ENCODE measurements at places on chromosomes 6 and 20.
A peak's percentile ranks its signal among the peaks of the same experiment; 100 is the strongest.

DNA sequence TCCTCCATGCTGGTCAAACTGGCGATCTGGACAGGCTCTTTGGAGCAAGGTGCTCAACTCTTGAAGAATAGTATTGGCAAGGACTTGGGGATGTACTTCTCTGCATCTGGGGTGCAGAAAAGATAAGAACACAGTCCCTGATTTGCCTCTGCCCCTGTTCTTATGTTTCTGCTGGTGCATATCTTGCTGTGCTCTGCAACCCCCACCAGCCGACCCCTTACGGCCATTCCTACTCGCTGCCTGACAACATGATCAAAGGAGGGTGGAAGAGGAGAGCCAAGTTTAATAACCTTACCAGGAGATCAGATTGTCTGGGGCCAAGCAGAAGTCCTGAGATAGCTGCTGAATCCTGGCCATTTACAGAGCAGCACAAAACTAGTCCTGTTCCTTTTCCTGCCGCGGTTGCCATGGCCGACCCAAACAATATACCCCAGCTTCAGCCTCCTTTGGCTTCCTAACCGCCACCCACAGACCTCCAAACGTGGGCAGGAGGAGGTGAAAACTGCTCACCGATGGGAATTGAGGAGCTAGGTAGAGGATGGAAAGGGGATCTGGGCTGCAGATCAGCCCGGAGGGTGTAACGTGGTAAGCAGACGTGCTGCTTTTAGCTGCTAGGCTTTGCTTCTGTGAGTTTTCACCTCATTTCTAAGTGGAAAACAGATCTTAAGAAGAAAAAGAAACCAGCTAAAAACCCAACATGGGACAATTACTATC lies 60.9 kb downstream of the ATXN1 start:
- H3K4me3 ChIP-seq = peak overlapping the region; percentile 54
- no peaks in the 10 kb centered on the region for H3K36me3 ChIP-seq
- peak overlapping the region; percentile 73 for H3K27ac ChIP-seq
- H3K27me3 ChIP-seq = no peaks in the 10 kb centered on the region

DNA sequence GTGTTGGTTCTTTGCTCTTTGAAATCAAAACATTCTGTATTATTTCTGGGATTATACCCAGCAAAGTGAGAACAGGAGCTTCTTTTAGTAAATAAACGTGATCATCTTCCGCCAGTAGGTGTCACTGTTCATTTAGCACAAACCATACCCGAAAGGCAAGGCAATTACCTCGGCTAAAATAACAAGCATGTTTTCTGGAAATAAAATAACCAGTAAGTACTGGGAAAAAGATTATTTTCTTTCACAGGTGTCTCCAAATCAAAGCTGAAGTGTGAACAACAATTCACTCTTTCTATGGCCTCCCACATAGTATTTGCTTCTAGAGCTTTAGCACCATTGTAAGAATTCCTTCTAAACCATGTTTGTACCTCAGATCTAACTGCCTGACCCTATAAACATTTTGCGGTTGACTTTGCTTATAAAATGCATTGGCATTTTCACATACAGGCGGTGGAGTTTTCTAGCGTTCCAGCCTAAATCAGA lies 144.6 kb upstream of the AGPAT4 start:
- DNase-seq = no peak
- no peak overlapping the region for H3K4me3 ChIP-seq
- H3K27ac ChIP-seq = no peak overlapping the region
- H3K4me1 ChIP-seq = no peaks in the 10 kb centered on the region
- no peaks in the 10 kb centered on the region for H3K36me3 ChIP-seq

DNA sequence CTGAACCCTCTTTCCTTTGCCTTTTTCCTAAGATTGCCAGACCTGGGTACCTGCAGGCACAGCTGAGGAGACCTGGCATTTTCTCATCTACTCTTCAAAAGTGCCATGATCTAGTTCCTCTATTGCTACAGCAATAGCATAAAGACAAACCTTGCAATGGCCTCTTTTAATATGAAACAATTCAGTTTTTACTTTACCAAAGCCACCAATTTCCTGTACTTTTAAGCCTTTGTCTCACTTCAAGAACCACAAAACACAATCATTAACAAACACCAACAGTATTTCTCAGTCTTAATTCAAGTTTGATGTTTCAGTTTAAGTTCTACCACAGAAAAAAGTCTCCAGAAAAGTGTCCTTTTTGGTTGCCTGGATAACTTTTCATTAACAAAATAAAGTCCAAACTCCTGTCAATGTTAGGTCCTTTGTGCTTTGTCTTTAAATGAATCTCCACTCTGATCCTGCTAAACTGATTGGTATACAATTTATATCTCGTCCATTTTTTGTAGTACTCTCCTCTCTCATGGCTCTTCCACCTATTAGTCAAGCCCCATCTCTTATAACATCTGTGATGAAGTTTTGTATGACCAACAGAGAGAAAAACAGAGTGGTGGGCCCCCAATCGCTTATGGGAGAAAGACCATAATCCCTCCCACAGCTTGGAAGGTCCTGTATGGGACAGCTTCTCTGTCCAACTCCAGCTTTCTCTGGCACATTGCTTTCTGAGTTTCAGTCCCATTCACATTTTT lies 50.5 kb upstream of the THEMIS start:
- H3K27ac ChIP-seq = peak overlapping the region; percentile 52
- DNase-seq = no peak
- peak overlapping the region; percentile 11 for H3K4me3 ChIP-seq
- H3K27me3 ChIP-seq = no peaks in the 10 kb centered on the region
- peaks cover 23% of the 10 kb centered on the region for H3K4me1 ChIP-seq

DNA sequence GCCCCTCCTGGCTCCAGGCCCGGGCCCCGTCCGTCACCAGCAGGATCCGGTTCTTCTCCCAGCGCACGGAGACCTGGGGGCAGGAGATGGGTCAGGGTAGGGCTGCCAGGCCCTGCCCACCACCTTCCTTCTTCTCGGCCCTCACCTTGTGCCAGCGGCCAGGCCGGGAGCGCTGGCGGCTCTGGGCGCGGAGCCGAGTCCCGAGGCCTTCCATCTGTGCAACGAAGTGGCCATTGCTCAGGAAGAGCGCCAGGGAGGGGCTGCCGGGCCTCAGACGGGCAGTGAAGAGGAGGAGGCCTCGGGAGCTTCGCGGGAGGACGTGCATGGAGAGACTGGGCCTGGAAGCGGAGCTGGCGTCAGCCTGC lies 7.9 kb downstream of the ADRM1 start:
- H3K4me3 ChIP-seq = no peak overlapping the region
- peaks cover 36% of the 10 kb centered on the region for H3K36me3 ChIP-seq
- H3K27ac ChIP-seq = no peak overlapping the region

DNA sequence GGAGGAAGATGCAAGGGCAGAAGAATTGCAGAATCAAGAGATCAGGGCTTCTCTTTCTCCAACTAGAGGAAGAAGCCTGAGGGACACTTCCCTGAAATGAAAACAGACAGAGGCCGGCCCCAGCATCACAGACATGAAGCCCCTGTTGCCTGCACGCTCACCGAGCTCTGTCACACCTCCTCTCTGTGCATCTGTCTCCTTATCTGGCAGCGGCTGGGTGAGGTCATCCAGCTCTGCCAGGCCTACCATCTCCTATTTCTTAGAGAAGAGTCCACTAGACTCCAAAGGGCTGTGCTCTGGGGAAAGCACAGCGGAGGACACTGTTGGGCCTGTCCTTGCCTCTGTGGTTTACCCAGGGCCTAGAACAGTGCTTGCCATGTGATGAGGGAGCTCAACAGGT lies 71.9 kb upstream of the MLN start:
- H3K36me3 ChIP-seq = no peaks in the 10 kb centered on the region
- H3K27me3 ChIP-seq = no peaks in the 10 kb centered on the region
- H3K4me1 ChIP-seq = no peaks in the 10 kb centered on the region
- no peak overlapping the region for H3K27ac ChIP-seq

DNA sequence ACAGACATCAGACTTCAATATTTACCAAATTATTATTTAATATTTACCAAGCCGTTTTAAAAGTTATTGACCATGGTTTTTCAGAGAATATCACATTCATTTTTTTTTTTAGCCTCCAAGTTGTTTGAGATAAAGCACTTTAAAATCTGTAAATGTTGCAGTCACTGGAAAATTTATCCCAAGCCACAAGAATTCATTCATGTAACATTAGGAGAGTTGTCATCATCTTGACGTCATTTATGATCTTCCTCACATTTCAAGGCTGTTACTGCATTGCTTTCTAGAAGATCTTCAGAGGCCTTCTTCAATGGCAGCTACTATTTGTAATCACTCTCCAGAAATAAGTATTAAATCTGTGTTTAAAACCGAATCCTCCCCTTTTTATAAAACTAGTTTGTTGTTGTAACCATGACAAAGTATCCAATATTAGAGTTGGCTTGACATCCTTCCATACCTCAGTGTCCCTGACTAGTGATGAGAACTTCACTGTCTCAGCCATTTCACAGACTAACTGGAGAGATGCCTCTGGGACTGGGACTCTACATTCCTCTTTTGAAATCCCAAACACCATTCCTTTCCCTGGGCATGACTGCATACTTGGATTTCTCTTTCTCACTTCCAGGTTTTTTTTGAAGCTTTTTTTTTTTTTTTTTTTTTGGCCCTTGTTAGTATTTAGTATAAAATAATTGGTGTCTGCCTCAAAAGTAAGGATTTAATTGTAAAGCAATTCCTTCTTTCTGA lies 100.1 kb downstream of the ZFAND3 start:
- H3K4me3 ChIP-seq = no peak overlapping the region
- no peaks in the 10 kb centered on the region for H3K36me3 ChIP-seq
- peaks cover 10% of the 10 kb centered on the region for H3K4me1 ChIP-seq
- no peak for DNase-seq

DNA sequence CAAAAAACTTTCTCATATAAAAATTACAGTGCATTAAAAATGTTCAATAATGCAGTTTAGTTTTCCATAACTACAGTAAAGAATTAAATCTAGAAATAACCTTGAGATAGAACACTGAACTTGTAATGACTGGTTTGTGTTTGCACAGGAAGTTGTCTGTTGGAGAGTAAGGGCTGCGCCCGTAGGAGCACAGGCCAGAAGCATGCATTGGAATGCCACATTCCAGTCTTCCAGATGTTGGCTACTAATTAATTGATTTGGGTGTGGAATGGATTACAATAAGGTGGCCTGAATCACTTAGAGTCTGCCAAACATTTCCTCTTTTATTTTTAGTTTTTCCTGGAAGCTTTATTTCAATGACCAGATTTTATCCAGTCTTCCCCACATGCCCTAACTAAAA lies 582.6 kb upstream of the MMS22L start:
- H3K4me3 ChIP-seq = no peak overlapping the region
- no peaks in the 10 kb centered on the region for H3K36me3 ChIP-seq
- no peaks in the 10 kb centered on the region for H3K27me3 ChIP-seq
- H3K27ac ChIP-seq = no peak overlapping the region
- no peaks in the 10 kb centered on the region for H3K4me1 ChIP-seq

DNA sequence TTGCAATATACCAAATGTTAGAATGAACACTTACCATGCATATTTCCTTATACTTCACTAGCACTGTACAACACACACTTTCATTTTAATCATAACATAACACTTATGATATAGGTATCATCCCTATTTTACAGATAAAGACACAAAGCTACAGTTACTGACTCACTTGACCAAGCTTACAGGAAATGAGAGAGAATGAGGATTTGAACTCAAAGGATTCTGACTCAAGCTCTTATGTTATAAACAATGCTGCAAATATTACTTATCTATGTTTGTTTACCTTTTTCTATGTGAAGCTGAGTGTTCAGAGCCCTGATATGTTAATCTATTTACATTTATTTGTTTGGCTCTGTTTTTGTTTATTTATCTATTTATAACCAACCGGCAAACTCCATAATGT lies 245.4 kb downstream of the PTPRK start:
- no peak overlapping the region for H3K4me3 ChIP-seq
- H3K36me3 ChIP-seq = no peaks in the 10 kb centered on the region
- no peak overlapping the region for H3K27ac ChIP-seq
- no peaks in the 10 kb centered on the region for H3K4me1 ChIP-seq
- DNase-seq = no peak

DNA sequence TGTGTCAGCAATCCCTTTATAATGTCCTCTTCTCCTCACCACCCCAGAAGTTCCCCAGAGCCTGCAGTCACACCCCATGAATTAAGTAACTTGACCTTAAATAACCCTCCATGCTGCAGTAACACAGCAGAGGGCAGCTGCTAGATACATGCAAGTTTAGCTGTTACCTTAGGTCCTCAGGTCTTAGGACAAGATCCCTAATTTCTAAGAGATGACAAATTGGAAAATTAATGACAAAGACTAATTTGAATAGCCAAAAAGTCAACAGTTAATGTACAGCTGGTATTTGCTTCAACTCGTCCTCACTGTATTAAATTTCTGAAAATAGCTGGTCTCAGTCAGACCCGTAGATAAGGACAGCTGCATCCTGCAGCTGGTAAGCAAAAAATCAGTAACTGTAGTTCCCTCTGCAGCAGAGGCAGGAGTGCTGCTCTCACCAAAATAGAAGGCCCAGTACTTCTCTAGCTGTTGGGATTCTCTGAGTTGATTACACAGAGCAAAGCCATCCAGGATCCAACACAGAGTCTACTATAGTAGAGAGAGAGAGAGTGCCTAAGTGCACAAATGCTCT lies 62.4 kb downstream of the TNFRSF21 start:
- H3K36me3 ChIP-seq = no peaks in the 10 kb centered on the region
- no peaks in the 10 kb centered on the region for H3K27me3 ChIP-seq
- no peaks in the 10 kb centered on the region for H3K4me1 ChIP-seq
- H3K27ac ChIP-seq = no peak overlapping the region
- DNase-seq = no peak

GRCh38 chr6:31332637-31333602 lies 24.1 kb downstream of the HLA-B start:
- peak; percentile 34 for DNase-seq
- no peaks in the 10 kb centered on the region for H3K36me3 ChIP-seq
- no peaks in the 10 kb centered on the region for H3K27me3 ChIP-seq
- no peak overlapping the region for H3K4me3 ChIP-seq

GRCh38 chr6:32114796-32115195 lies 5.7 kb upstream of the TNXB start:
- H3K4me3 ChIP-seq = no peak overlapping the region
- peaks cover 43% of the 10 kb centered on the region for H3K36me3 ChIP-seq

GRCh38 chr6:55694148-55694547 lies 115.2 kb upstream of the HMGCLL1 start:
- no peak for DNase-seq
- H3K4me1 ChIP-seq = no peaks in the 10 kb centered on the region
- no peak overlapping the region for H3K27ac ChIP-seq
- no peaks in the 10 kb centered on the region for H3K36me3 ChIP-seq
- no peak overlapping the region for H3K4me3 ChIP-seq

DNA sequence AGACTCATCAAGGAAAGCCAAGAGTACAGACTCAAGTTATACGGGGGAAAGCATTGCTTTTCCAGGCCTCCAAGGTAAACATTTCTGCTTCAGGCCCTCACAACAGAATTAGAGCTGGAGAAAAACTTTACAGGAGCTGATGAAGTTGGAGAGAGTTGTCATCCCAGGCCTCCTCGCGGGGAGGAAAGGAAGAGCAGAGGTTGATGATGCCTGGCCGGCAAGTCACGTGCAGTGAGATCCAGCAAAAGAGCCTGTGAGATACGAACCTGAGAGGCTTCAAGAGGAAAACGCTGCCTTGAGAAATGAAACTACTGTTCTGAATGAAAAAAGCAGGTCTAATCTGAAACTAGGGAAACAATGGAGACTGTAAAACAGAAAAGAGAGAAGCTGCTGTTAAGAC lies 122.9 kb downstream of the FAM120B start:
- peaks cover 4% of the 10 kb centered on the region for H3K27me3 ChIP-seq
- no peaks in the 10 kb centered on the region for H3K4me1 ChIP-seq
- DNase-seq = no peak
- no peak overlapping the region for H3K27ac ChIP-seq

GRCh38 chr6:158560836-158561320 lies 987 bp downstream of the TMEM181 start:
- H3K4me3 ChIP-seq = peak overlapping the region; percentile 82
- no peak for DNase-seq
- H3K36me3 ChIP-seq = no peaks in the 10 kb centered on the region
- H3K4me1 ChIP-seq = peaks cover 32% of the 10 kb centered on the region
- H3K27ac ChIP-seq = peak overlapping the region; percentile 78

Data from effector memory CD4-positive, alpha-beta T cell (primary cell).